NCI-H1105 (cell line): ENCODE measurements at places on chromosomes 2 and 18.

DNA sequence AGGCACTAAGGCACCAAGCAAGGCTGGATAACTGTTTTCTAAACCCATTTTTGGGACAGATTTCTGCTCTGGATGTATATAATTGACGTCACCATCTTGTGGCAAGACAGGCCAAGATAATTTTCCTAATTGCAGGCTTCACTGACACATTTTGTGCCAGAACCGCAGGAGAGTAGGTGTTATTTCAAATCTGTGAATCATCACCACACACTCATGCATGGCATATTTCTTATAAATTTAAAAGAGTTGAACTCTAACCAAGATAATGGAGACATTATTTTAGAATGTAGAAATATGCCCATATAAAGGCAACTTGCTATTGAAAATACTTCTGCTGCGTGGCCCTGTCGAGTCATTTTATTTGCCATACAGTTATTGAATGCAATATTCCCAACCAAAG, 68.3 kb upstream of the ACYP2 start:
- no peak for DNase-seq

- DNase-seq = no peak
Measured at GRCh38 chr2:207819839-207820784, 50.4 kb upstream of the FZD5 start.

DNA sequence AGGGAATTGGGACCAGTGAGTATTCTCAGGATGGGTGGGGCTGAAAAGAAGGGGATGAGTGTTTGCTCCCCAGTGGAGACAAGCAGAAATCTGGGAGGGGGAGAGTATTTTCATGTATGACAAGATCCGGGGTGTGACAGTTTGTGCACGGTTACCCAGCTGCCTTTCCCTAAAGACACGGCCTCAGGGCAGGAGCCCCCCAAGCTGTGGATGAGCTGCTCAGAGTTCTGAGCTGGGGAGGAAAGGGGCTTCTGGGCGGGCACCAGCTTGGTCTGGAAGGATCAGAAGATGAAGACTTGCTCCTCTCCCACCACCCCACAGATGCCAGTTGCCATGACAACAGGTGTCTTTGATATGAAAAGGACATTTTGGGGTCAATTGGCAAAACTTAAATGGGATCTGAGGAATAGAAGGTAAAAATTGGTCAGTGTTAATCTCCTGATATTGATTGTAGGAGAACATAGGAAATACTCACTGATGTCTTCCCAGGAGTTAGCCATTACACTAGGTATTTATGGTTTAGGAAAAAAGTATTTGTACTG, 29.2 kb downstream of the ZCCHC2 start:
- no peak for DNase-seq

GRCh38 chr2:231781798-231782726, 980 bp upstream of the PDE6D start:
- DNase-seq = no peak

DNA sequence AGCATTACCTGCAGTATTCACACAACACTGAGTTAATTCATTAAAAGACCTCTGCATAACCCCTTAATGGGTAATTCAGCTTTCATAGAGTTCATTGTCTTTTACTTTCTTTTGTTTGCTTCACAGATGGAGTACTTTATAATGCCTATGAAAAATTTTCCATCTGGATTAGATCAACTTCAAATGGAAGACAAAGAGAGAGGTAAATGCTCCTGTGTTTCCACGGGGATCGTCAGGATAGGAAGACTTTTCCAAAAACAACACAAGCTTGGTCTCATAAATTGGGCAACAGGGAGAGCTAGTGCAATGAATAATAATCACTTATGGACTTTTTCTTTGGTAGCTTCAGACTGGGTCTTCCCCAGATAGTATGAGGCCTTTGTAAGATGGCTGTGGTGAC, 100.7 kb downstream of the ICOS start:
- DNase-seq = no peak

DNA sequence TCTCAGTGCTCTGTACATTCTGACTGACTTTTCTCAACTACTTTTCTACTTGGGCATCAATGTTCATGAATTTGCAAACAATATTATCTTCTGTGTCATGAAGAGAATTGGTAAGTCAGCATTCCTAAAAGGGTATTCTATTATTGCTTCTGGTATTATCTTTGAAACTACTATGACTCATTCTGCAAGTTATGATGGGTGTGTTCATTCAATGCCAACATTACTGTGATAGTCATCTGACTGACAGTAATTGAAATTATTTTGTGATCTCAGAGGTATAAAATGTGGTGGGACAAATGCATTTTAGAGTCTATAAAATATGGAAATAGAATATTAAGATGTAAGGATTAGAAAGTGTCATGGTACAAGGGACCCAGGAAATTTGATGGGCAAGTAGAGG, 736.0 kb upstream of the CELF4 start:
- no peak for DNase-seq

DNA sequence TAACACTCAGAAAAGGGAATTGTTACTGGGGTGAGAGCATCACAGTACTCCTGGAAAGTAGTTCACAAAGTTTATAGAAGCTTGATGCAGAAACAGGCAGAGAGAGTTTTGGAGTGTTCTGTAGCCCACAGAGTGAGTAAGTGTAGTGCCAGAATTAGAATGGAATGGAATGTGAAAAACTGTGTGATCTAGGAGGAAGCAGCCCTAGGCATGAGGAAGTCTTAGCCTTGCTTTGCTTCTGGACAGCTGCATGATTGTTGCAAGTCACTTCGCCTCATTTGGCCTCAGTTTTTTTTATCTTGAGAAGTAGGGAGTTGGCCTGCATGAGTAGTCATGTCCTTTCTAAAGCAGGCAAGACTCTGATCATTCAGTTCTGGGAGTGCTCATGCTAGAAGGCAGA, 10.9 kb downstream of the SERPINB12 start:
- DNase-seq = no peak

- peak; percentile 18 for DNase-seq
Measured at GRCh38 chr18:23502516-23503037, 734 bp upstream of the RMC1 start.

DNA sequence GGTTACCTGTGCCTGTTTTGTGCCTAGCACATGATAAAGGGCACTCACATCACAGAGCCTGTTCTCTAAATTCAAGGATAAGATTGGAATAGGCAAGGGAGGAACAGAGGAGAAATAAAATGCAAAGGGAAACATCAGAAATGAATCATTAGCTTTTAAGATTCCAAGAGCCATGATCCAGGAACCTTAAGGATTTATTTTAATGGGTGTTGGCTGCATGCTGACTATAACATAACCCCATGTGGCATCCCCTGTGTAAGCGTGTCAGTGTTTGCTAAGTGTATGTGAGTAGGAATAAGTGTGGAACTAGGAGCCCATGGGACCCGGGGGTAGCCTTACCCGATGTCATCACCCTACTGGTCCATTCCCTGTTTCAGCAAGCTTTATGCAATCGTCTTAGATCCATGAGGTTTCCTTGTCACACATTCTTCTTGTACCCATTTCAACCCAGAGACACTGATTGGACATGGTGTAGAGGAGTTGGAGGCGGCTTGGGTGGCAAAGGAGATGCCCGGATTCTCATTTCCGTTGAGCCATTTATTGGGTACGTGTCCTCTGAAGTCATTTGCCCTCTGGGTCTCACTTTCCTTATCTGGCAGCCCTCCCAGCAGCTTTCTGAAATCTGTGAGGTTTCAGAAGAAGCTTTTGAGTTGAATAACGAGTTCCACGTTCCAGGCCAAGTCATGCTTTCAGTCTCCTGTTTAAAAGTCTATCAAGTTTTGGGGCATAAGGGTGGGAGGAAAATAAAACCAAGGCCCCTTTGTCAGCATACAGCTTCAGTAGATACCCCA, 117.0 kb downstream of the MGAT5 start:
- DNase-seq = no peak

DNA sequence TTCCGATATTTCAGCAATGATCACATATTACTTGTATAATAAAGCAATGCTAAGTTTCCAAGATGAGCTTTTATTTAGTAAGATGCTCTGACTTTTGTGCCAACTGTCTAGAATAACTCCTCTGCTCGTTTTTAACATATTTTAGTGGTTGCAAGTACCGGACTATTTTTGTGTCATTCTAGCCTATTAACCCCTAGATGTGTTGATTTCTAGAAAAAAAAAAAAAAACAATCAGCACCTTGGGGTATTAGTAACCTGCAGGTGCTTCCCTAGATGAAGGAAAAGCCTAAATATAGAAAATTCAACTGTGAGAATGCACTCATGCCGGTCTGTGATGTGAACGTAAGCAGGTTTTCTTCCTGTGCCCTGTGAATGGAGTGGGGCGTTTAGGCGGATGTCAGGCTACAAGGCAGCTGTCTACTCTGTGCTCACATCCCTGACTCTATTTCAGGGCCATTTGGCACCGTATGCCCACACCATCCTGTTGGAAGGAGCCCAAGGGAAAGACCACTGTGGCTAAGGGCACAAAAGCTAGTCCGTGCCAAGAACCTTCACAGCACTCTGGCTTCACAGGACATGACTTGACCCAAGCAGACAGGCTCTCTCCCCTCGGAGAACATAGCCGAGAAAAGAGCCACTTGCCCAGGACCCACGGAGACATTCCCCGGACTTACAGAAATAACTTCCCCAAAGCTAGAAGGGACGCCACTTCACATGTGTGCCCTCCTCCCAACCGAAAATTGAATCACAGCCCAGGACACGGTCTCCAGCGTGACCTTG, 60.9 kb upstream of the AGAP1 start:
- DNase-seq = no peak

- DNase-seq = no peak
Measured at GRCh38 chr2:72003124-72003523, 144.5 kb downstream of the CYP26B1 start.

GRCh38 chr2:175183674-175184073, 2.2 kb upstream of the ATP5MC3 start:
- DNase-seq = no peak

DNA sequence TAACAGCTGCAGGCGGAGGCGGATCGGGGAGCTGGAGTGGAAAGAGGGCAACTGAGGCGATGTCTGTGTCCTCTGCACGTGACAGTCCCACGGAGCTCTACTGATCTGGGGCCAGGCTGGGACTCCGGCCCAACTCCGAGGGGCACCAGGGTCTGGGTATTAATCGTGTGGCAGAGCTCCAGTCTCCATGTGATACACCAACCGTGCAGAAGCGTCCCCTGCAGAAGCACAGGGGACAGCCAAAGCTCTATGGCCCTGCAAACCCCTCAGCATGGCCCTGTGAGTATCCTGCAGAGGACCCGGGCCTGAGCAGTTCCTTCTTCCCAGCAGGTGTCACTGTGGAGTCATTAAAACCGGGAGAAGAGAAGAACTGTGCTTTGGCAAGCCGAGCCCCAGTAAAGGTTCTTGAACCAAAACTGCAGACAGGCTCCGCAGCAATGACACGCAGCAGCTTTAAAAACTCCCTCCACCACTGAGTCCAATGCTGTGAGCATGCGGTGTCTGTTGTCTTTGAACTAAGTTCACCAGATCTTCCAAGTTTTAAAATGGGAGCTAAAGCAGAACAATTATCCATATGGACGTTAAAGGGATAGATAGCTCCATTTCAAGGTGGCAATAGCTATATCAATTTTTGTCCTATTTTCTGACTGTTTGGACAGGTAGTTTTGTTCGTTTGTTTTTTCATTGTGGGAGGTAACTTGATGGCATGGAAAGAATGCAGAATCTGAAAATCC, 79.4 kb downstream of the TMEM182 start:
- DNase-seq = peak; percentile 36

DNA sequence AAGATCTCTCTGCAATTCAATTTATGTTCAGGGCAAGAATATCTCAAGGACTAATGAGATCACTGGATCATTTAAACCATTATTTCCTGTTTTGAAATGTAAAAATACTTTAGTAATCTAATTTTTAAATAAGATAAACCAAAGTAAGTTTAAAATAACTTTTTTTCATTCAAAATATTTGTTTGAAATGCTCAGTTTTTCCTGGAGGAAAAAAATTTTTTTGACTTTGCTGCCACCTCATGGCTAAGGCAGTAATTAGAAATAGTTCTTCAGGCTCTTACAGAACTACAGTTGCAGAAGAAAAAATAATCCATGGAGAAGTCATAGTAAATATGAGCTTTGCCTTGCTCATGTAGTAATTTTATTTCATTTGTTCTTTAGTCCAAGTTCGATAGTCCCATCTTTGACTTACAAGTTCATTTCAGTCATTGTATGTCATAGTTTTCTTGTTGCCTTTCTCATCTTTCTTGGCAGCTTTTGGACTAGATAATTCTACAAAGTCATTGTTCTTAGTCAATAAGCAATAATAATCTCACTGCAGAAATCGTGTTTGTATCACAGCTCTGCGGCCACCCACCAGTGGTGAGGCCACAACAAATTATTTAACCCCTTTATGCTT, 127.4 kb downstream of the DPP4 start:
- DNase-seq = no peak

DNA sequence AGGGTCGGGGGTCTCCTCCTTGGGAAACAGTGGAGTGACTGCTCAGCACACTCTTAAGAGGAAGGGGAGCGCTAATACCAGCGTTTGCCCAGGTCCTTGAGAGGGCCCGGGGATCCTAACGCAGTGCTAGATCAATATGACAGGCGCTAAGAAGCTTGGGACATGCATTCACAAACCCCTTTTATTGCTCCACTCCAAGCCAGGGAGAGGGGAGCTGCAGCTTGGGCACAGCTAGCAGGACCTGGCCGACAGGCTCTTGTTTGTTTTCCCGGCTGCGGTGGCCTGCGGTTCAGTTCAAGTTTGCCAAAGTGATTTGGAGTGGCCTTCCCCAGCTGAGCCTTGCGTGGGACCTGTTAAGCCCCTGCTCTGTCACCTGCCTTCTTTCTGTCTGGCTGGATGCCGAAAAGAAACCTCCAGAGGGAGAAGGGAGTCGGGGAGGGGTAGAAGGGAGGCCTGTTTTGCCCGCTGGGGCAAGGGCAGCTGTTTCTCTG, 152.1 kb downstream of the GLI2 start:
- peak; percentile 78 for DNase-seq

DNA sequence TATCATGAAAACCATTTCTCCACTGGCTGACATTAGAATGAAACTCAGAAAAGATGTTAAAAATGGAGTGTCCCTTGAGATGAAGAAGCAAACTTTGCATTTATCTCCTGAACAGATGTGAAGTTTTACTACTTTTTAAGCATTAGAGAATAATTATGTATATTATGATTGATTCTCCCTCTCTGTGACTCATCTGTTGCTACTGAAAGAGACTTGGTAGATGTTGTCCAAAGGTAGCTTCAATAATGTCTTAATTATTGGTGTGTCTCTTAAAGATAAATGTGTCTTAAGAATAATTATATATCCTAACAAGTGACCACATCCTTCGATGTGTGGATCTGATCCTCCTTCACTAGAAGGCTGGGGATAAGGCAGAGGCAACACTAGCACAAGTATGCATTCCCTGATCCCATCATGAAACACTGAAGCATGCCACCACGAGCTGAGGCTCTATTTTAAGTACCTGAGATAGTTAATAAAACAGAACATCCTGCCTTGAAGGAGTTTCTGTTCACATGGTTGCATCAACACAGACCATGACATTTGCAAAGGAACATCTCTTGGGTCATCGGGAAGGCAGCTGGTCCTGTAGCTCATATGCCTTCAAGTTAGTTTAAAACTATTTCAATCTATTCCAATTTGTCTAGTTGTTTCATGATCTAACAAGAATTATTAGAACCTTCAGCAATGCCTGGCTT, 15.5 kb downstream of the RND3 start:
- no peak for DNase-seq

DNA sequence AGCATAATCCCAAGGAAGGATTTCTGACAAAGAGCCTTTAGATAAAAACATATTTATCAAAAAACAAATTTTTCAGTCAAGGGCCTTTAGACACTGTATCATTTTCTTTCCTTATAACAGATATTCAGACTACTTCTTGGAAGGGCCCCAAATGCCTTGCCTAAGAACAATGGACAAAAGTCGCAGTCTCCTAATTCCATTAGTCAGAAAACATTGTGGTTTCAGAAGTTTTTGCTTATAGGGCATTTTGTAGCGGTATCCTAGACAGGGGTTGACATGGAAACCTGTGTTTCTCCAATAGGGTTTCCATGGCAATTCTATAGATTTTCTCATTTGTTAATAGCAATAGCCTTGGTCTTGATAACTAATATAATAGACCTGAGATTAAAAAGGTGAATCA, 36.7 kb upstream of the AGPS start:
- DNase-seq = no peak
